Naive thymus-derived CD8-positive, alpha-beta T cell (primary cell): ENCODE measurements at places on chromosomes 3 and 15.
A peak's percentile ranks its signal among the peaks of the same experiment; 100 is the strongest.

GRCh38 chr15:32659340-32660155 lies 18.0 kb downstream of the SCG5 start:
- DNase-seq, result no peak

GRCh38 chr15:98413933-98414546 lies 234.3 kb upstream of the IGF1R start:
- DNase-seq, result no peak

DNA sequence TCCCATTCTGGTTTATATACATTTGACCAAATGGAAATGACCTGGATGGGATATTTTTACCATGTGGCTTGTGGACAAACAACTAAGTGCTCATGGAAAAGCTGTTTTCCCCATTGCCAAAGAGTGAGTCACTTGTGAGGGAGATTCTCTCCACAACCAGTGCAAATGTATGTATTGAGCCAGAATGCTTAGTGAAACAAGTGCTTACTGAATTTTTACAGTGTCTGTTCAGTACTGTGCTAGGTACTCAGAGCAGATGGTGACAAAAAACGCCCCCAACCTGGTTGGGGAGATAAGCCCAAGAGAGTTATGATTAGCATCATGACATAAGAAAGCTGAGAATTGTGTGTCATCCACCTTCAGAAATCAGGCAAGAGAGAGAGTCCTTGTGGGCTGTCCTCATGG lies 2.3 kb downstream of the CHP1 start:
- DNase-seq, result no peak

DNA sequence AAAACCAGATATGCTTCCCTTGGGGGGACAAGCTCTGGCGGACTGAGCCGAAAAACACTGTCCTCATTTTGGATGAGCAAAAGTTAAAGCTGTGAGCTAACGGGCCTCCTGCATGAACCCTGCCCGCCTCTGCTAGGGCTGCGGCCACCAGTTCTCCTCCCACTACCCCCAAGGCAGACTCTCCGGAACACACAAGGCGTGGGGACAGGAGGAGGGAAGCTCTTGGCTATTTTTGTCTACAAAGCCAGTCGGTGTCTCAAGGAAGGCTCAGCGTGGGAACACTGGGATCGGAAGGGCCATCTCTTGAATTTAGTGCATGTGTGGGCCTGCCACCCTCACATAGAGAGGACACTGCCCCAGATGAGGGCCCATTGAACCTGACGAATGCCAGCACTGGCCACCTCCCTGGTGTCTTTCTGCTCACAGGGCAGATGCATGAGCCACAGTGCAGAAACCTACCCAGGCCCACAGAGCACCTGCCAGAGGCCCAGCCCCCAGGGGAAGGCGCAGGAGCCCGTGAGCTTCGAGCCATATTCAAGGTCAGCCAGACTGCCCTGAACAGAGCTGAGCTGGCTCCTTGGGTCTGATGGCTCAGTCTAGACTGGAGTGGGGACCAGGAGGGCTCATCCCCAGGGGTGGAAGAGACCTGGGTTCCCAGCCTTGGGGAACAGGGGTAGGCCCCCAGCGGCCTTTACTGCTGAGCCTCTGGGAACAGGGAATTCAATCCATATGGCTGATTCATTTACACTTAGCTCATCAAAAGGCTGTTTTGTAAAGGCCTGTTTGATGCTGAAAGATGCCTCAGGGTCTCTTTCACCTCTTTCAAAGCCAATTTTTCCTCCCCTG lies 38.3 kb downstream of the HCN4 start:
- no peak for DNase-seq

GRCh38 chr15:48392356-48392755 lies 61.1 kb downstream of the DUT start:
- DNase-seq, result no peak

DNA sequence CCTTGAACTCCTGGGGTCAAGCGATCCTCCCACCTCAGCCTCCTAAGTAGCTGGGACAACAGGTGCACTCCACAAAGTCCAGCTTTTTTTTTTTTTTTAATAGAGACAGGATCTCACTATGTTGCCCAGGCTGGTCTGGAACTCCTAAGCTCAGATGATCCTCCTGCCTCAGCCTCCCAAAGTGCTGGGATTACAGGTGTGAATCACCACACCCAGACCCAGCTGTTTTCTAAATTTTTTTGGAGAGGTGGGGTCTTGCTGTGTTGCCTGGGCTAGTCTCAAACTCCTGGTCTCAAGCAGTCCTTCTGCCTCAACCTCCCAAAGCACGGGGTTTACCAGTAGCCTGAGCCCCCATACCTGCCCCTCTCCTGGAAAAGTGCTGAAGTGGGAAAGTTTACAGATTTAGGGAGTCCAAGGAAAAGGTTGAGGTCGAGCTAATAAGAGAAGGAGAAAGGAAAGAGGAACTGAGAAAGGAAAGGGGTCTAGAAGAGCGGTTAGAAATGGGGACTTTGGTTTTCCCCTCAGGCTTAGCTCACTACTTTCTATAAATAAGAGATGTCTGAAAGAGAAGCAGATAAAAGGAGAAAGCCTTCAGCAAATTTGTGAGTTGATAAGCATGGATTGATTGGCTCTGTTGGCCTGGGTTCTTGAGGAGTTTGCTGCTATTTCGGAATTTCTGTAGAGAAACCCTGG lies 23.6 kb downstream of the UBE2E1 start:
- no peak for DNase-seq

- DNase-seq, result no peak
Measured at GRCh38 chr3:142929109-142929508, 34.4 kb downstream of the PAQR9 start.

- DNase-seq, result peak; percentile 13
Measured at GRCh38 chr3:146577662-146578061, 27.5 kb downstream of the PLSCR5 start.

DNA sequence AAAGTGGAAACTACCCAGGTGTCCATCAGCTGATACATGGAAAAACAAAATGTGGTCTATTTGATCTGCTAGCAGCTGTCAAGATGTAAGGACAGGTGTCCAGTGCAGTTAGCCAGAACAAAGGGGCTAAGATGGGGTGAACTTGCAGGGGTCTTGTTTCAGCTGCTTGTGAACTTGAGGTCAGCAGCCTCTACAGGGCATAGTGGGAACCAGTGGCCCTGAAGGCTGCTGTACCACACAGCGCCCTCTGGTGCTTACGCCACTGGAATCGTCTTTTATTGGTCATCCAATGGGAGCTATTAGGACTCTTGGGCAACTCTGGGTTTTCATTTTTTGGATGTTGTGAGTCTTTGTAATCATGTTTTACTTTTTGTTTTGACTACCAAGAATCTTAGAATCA lies 62.2 kb upstream of the CTSH start:
- no peak for DNase-seq

DNA sequence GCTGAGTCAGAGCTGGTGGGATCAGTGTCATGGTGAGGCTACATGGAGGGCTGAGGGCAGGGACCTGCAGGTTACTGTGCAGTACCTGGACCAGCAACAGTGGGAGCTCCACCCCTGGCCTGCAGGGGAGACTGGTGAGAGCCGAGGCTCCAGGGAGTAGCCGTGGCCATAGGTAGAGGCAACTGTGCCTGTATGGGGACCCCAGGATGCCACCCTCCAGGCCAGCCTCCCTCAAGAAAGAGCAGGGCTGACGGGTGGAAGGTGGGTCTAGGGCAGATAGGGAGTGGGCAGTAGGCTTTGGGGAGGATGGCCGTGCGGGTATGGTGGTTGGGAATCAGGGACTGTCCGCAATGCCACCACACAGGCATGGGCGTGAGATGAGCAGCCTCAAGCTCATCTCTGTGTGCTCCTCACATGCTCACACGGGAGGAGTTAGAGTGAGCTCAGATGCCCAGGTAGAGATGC lies 35.5 kb downstream of the FBLN2 start:
- DNase-seq, result no peak

GRCh38 chr3:194757647-194758061 lies 72.0 kb downstream of the FAM43A start:
- DNase-seq, result no peak

DNA sequence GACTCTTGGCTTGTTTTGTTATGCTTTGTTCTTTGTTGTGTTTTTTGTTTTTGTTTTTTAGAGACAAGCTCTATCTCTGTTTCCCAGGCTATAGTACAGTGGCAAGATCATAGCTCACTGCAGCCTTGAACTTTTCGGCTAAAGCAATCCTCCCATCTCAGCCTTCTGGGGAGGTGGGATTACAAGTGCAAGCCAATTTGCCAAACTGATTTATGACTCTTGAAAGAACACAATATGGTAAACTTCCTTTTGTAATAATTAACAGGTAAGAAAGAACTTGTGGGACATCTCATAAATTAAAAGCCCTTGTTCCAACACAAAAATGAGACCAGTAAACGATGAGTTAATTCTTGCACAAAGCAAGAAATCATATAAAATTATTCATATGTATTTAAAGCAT lies 476.3 kb downstream of the MAGI1 start:
- DNase-seq, result no peak

- peak; percentile 3 for DNase-seq
Measured at GRCh38 chr15:89814112-89814742, 425 bp downstream of the ANPEP start.

DNA sequence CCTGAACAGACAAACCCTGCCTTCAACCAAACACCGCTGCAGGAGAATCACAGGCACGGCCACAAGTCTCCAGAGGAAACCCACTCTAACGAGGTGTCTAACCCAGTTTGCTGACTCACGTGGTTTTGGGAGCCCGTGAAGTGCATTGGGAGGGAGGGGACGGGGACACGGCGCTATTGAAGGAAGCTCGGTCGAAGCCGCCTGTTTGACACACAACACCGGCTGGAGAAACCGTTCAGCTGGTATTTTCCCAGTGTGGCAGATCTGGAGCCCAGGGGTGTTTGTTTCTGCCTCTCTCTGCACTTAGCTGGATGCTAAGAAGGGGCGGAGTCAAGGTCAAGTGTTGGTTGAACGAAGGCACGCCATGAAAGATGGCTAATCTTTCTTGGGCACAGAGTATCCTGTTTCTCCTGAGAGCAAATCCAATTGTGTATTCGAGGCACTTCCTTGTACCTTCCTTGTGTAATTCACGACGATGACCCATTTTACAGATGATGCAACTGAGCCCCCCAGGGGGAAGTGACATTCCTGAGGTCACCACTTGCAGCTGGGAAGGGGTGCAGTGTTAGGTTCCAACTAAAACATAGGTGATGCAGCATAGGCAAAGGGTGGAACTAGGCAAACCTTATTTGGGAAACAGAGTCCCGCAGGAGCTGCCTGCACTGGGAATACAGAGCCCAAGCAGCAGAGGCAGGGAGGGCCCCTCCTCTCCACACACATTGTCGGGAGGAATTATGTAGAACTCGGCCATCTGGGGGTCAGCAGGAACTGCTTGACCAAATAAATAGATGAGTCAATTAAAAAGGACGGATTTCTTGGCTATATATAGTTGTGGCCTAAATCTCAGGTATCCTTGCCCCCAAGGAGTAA lies 22.5 kb downstream of the SLC6A6 start:
- peak; percentile 31 for DNase-seq

GRCh38 chr3:17655743-17656142 lies 86.7 kb downstream of the TBC1D5 start:
- no peak for DNase-seq

DNA sequence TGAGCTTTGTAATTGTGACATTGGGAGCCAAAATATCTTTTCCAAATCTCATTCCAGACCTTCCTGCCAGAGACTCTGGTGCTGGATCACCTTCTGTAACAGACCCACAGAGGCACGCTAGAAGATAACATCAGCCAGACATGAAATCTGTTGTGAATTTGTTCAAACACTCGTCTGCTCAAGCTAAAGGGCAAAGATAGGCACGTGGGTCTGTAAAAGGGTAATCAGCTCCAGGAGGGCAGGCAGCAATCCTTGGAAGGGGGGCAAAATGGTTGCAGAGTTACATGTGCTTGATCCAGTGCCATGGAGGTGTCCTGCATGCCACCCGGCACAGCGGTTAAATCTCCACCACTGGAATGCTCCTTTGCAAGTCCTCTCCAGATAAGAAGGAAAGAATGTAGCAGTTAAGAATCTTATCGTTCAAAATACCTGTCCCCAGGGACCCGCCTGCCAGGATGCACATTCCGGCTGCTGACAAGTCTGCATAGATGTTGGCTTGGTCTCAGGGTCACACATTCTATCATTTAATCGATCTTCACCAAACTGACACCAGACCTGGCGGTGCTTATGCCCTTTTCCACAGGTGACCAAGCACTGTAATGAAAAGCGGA lies 74.8 kb downstream of the ADAMTS9 start:
- no peak for DNase-seq

- DNase-seq, result no peak
Measured at GRCh38 chr3:171806200-171807128, 3.8 kb downstream of the PLD1 start.

DNA sequence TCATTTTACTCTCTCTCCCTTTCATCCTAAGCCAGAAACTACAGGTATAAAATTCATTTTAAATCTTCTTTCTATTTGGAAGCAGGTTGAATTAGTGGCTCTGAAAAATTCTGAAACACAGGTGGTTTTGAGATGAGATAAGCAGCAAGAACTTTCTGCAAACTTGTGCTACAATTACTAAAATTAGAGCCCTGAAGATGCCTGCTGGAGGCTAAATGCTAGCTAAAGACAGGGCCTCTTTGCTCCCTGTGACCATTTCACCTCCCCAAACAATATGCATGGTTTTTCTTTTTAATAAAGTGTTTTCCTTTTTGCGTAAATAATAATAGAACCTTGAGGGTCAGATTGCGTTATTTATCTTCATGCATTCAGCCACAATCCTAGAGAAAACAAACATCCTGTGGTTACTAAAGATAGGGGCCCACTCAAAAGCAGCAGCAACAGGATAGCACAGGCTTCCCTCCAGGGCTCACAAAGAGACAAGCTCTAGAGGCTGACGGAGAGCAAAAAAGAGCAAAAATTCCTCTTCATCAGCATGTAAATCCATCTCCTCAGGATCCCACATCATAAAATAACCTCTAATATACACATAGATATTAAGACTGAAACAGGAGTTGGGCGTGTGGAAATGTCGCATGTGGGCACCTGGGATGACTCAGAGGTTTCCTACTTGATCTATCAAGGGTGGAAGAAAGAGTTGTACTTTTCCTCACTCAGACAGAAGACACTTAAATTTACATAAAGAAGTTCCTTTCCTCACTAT lies 26.5 kb upstream of the CP start:
- DNase-seq, result no peak

GRCh38 chr3:187807086-187807862 lies 62.0 kb upstream of the BCL6 start:
- no peak for DNase-seq

DNA sequence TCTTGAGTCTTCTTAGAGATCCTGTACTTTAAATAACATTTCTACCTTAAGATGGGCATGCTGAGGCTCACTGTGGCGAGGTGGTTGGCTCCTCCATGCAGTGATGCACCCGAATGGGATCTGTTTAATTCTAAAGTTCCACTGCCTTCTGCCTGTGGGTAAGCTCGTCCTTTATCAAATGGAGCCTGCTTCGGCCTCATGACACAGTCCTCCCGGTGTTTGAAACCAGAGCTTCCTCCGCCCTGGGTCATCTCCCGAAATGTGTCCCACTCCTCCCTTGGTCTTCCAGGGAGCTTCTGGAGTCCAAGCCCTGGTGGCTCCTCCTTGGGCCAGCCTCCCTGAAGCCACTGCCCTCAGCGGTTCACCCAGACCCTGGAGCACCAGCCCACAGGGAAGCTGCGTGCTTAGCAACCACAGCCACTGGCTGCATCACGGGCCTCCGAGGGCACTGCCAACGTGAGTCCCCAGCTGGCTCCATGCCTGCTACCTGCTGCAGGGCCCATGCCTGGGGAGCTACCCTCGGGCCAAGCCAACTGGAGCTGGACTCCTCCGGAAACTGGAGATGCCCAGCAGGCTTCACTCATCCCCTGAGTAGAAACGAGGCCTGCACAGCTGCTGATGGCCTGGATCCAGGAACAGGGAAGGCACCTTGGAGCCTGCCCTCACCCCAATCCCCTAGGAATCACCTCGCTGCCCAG lies 3.3 kb downstream of the RHCG start:
- DNase-seq, result peak; percentile 14
